ENCODE measurements at places on chromosomes 5 and 9. TPM values are rescaled to one million over a fixed set of nuclear protein-coding genes. Genes with fewer than 3 reads are reported as not detected.

- DNase-seq, result no peak
Measured at GRCh38 chr9:125651576-125652232, 55.3 kb downstream of the MAPKAP1 start.

LYSMD3 gene
- 15.3 TPM for total RNA-seq

DNA sequence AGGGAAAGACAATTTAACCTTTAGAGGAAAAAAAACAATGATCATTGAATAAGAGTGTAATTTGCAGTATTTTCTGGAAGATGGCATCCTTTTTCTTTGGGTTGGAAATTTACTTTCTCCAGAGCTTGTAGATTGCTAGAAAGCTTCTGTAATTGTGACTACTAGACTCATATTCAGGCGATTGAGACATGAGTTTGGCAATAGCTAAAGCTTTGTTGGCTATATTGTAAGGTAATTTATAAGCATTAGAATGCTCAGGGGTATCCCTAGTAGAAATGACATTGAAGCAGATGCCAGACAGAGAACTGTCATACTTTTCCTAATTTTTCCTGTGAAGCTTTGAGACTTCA, 115.3 kb downstream of the UNC13B start:
- no peak for DNase-seq

GRCh38 chr5:18968966-18969365, 1019.0 kb downstream of the CDH18 start:
- no peak for DNase-seq

GRCh38 chr9:87039809-87040392, 92.6 kb upstream of the GAS1 start:
- no peak for DNase-seq

DNA sequence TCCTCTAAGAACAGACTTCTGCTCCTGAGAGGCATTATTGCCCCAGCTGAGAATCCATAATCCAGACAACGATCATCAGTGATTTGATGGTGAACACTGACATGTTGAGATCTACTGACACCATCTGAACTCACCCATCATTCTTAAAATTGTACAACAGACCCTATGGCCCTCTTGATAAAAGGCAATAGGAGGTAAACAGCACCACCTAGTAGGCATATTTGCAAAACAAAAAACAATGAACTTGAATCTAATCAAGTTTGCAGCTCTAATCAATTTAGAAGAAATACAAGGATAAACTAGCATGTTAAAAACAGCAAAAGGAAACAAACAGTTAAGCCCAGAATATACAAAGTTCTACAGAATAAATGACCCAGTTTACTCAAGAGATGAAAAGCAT, 89.6 kb downstream of the SFXN1 start:
- DNase-seq, result no peak
